ENCODE measurements at places on chromosomes 12 and 14.

DNA sequence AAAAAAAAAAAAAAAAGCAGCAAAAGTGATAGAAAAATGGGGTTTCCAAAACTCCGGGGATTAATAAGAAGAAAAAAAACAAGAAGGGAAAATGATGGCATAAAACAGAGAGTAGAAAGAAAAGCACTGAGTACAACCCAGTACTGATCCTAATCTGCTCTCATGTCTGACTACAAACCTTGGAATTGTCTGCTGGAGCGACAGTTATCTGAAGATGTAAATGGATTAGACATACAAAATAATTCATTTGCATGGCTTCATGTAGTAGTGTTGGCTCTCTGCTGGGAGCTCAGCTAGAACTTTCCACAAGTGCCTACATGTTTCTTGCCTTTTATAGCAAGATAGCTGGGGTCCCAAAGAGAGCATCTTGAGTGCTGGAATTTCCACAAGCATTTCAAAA is 34.2 kb downstream of the ZCRB1 start:
- DNase-seq = no peak

- DNase-seq = no peak
These were observed 46.1 kb downstream of the DNAH10 start for GRCh38 chr12:123808167-123808566.

- peak; percentile 1 for DNase-seq
These were observed 180.8 kb downstream of the EFCAB11 start for GRCh38 chr14:89773644-89774316.

DNA sequence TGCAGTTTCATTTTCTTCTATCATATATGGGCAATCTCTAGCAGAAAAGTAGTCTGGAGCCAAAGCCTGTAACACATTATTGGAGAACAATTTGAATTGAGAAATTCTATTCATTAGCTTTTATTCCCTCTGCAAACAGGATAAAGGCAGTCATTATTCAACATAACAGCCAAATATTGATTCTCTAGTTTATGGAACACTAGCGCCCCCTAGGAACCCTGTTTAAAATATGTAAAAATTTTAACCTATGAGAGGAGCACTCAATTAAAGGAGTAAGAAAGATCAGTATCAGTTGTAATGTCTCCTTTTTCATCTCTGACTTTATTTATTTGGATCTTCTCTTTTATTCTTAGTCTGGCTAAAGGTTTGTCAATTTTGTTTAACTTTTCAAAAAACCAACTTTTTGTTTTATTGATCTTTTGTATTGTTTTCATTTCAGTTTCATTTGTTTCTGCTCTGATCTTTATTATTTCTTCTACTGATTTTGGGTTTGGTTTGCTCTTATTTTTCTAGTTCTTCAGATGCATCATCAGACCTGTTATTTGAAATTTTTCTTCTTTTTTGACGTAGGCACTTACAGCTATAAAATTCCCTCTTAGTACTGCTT is 4.8 kb upstream of the LMNTD1 start:
- DNase-seq = no peak

- DNase-seq = no peak
These were observed 96.3 kb upstream of the EEA1 start for GRCh38 chr12:93025145-93026103.

DNA sequence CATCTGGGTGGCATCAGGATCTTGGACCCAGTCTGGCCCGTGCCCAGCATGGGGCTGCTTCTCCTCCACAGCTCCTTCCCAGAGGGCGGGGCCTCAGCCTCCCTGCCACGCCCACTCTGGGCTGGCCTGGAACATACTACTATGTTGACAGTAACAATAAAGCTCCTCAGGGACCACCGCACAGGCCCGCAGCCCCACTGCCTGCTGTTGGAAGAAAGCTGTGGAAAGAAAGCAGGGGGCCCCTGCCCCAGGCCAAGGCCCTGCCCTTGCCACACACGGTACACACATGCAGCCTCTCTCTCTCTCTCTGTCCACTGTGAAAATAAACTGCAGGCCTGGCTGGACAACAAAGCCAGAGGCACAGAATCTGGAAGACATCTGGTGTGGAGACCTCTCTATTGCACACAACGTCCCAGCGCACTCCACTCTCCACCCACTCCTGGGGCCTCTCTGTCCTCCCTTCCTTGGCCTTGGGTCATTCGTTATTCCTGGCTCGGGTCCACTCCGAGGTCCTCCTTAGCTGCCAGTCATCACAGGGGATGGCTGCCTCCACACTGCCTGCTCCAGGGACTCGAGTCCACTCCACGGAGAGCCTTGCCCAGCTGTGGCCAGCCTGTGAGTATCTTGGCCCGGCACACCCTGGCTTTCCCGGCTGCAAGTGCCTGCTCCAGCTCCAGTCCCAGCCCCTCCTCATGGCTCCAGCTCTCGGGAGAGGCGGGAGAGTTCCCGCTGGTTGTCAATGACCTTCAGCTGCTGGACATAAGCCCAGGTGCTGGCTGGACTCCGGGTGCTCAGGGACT is 11.8 kb upstream of the ENDOU start:
- DNase-seq = no peak

GRCh38 chr12:46503637-46504175 is 131.1 kb upstream of the SLC38A2 start:
- DNase-seq = no peak

GRCh38 chr12:84874125-84874824 is 38.3 kb downstream of the SLC6A15 start:
- no peak for DNase-seq

GRCh38 chr12:1890119-1890703 is 28.2 kb downstream of the CACNA2D4 start:
- DNase-seq = no peak

- DNase-seq = no peak
These were observed 355.9 kb downstream of the TMTC2 start for GRCh38 chr12:83042441-83043200.

GRCh38 chr12:103647267-103647666 is 60.2 kb downstream of the STAB2 start:
- no peak for DNase-seq

- peak; percentile 42 for DNase-seq
These were observed 31.3 kb upstream of the SMUG1 start for GRCh38 chr12:54220092-54220557.

DNA sequence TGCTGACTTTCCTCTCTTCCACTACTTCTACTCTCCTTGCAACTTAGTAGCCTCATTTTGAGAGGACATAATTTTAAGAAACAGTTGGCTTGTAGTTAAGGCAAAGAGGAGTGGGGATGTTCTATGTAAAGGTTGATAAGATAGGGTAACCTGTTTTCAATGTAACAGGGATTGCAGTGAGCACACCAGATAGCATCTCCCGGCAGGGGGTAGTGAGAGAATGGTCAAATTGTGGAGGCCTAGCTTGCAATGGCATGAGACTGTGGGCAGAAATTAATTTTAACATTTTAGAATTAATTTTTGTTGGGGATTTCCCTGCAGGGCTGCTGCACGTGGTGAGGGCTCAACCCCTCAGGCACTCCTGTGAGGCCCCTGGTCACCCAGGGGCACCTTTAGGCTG is 41.4 kb downstream of the KLRG1 start:
- DNase-seq = no peak

- no peak for DNase-seq
These were observed 886 bp downstream of the SIX1 start for GRCh38 chr14:60648249-60648933.

DNA sequence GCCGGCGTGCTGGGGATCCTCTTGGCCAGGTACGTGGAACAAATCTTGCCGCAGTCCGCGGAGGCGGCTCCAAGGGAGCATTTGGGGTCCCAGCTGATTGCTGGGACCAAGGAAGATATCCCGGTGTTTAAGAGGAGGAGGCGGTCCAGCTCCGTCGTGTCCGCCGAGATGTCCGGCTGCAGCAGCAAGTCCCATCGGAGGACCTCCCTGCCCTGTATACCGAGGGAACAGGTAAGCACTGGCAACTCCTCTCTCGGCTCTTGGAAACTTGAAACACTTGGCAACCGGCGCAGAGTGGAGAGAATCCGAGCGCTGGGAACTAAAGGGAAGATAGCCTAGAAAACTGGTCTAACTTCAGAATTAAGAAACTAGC is 1.7 kb downstream of the PDE3A start:
- no peak for DNase-seq

DNA sequence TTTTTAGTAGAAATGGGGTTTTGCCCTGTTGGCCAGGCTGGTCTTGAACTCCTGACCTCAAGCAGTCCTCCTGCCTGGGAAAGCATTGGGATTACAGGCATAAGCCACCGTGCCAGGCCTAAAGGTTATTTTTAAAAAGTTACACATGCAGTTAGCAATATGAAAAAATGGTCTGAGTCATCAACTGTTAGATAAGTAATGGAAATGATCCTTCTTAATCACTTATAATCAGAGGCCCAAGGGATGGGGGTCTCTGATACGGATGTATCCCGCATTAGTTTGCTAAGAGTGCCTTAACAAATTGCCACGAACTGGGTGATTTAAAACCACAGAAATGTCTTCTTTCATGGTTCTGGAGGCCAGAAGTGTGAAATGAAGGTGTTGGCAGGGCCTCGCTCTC is 54.1 kb upstream of the FERMT2 start:
- DNase-seq = no peak

DNA sequence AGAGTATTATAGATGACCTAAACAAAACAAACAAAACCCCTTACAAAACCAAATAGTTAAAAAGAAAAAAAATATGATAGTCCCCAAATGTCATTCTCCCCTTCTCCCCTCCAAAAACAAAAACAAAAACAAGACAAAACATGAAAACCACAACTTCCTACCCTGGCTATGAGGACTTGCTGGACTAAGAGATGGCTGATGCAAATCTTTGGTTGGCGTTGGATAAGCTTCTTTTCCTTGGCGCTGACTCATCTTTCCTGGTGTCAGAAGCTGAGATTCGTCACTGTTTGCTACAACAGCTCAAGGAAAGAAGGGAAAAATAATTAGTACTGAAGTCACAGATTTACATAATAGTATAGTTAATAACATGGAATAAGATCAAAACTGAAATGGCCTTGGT is 102.5 kb upstream of the BBS10 start:
- DNase-seq = no peak

DNA sequence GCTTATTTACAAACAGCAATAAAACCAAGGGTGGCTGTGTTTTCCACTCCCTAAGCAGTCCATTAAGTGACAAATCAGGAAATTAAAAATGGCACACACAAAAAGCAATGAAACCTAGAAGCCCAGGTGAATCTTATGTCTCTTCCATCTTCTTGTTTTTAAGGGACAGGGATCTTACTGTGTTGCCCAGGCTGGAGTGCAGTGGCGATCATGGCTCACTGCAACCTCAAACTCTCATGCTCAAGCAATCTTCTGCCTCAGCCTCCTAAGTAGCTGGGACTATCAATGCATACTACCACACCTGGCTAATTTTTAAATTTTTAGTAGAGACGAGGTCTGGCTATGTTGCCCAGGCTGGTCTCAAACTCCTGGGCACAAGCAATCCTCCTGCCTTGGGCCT is 52.4 kb upstream of the CERS5 start:
- DNase-seq = no peak

DNA sequence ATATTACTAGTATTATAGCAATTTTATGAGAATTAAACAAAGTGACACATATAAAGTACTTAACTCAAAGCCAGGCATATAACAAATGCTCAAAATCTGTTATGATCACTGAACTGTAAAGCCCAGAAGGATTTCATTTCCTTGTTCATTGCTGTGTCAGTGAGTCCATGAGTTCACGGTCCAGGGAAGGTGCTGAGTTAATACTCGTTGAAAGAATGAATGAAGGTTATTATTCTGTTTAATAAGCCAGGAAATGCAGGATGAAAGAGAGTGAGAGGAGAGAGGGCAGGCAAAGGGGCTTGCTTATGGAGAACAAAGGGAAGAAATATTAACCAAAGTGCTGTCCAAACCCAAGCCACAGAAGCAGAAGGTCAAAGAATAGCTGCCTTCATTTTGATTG is 40.2 kb upstream of the NT5DC3 start:
- no peak for DNase-seq

DNA sequence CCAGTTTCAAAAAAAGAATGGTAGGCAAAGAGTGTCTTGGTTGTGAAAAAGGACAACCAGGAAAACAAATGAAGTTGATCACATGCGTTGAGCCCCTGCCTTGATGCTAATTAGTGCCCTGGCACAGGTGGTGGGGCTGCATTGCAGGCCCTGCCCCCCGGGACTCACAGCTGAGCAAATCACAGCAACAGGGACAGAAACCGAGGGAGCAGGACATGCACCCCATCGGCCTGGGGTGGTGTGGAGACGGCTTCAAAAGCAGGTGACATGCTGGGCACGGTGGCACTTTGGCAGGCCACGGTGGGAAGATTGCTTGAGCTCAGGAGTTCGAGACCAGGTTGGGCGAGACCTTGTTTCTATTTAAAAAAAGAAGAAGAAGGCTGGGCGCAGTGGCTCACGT is 1.1 kb upstream of the PAPLN start:
- no peak for DNase-seq

- DNase-seq = no peak
These were observed 126.9 kb downstream of the TTC8 start for GRCh38 chr14:88951370-88951769.

DNA sequence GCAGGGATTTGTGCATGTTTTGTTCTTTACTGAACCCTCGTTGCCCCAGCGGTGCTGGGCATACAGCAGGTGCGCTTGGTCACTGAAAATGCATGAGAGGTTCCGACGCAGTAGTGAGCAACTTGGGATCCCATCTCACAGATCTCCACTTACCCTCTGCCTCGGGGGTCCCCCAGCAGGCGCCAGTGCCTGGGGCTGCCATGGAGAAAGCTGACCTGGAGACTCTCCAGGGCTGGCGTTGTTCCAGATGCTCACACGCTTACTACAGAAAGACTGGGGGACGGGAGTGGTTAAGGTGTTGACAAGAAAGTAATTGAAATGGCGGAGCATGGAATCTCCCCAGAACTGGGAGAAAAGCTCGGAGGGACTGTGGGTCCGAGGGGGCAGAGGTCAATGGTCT is 14.2 kb downstream of the GLT1D1 start:
- no peak for DNase-seq

GRCh38 chr12:132719141-132719953 is 8.7 kb downstream of the PGAM5 start:
- no peak for DNase-seq

- DNase-seq = no peak
These were observed 24.8 kb downstream of the TAOK3 start for GRCh38 chr12:118347916-118348315.

DNA sequence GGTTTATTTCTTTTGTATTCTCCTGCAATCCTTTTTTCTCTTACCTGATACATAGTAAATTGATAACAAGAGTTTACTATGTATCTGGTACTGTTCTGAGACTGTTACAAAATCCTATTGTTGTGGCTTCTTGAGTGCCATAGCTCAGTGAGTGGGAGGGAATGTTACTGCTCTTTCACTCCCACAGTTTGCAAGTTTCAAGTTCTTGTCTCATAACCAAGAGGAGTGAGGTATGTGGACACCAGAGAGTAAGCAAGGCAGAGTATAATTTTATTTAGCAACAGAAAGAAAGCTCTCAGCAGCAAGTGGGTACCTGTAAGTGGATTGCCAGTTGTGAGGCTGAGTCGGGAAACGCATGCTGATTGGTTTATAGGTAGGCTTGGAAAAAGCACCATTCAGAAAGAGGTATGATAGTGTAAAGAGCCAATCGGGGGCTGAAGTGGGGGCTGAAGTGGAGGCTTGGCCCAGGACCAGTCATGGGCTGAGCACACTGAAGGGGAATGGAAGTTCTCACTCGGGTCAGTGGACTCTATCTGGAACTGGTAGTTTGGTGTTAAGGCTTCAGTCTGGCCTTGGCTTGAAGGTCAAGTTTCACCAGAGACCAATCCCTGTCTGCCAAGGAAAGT is 850.8 kb downstream of the TMTC2 start:
- no peak for DNase-seq

GRCh38 chr14:81402123-81402495 is 2.0 kb upstream of the STON2 start:
- DNase-seq = no peak

All from stimulated activated CD4-positive, alpha-beta T cell treated with anti-CD3 and anti-CD28 coated beads, Interleukin-1b, Interleukin-23, amount 100 ng/mL, for 1 hour (primary cell).